ENCODE measurements at places on chromosomes 11 and 22.

- DNase-seq: no peak
These were observed 36.4 kb downstream of the PIK3C2A start for GRCh38 chr11:17171343-17171742.

- no peak for DNase-seq
These were observed 383.8 kb upstream of the NARS2 start for GRCh38 chr11:78958444-78958843.

- DNase-seq: no peak
These were observed 17.0 kb downstream of the COA4 start for GRCh38 chr11:73859671-73860070.

GRCh38 chr22:32809786-32810554, 8.5 kb downstream of the TIMP3 start:
- no peak for DNase-seq

- DNase-seq: no peak
These were observed 35.1 kb downstream of the EP300 start for GRCh38 chr22:41127451-41127850.

DNA sequence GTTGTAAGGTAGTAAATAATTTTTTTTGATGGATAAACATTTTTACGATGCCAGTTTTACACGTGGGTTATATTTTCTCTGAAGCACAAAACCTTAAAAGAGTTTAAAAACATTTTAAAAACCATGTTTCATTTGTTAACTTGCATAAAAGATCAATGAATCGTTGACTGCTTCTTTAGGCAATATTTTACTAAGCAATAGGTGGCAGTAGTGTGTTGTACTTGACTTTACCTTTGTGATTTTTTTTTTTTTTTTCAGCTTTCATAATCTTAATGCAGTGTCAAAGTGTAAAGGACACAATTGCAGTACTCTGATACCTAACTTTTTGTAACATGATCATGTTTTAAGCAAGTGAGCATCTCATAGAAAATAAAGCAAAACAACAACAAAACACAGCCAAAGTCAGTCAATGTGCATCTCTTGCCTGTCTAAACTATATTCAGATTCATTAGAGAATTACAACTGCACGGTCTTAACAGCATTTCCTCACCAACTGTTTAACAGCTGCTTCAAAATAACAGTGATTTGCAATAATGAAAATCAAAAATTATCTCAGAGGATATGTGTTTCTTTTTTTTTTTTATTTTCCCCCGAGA, 27.7 kb downstream of the DNAJC24 start:
- DNase-seq: no peak

DNA sequence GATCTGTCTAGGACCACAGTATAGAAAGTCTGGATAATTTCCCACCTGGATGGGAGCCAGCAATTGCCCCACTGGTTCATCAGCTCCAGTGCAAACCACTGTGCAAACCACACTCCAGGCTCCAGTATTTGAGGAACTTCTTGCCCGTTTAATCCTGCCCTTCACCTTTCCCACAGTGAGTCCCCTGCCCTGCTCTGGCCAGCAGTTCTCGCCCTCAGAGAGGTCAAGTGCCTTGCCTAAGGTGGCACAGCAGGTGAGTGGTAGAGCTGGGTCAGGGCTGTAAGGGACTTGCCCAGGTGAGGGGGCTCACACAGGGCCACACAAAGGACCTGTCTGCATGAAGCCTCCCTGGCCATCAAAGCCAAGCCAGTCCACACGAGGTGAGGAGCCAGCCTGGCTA, 24.1 kb downstream of the MS4A10 start:
- no peak for DNase-seq
